Heart right ventricle (tissue), 16 donors: ENCODE measurements at places on chromosomes 5 and 9. TPM values are rescaled to one million over a fixed set of nuclear protein-coding genes. Genes with fewer than 3 reads are reported as not detected.

CCL27 gene
- polyA plus RNA-seq: 0.45 TPM

FGD3 gene
- polyA plus RNA-seq: 2.3 TPM

GRCh38 chr9:114177423-114178064 lies 22.2 kb downstream of the COL27A1 start:
- DNase-seq: no peak

- no peak for DNase-seq
These were observed 476.8 kb upstream of the CYLC2 start for GRCh38 chr9:102518324-102518723.

GRCh38 chr5:155290937-155291336 lies 277.4 kb downstream of the KIF4B start:
- no peak for DNase-seq

DNA sequence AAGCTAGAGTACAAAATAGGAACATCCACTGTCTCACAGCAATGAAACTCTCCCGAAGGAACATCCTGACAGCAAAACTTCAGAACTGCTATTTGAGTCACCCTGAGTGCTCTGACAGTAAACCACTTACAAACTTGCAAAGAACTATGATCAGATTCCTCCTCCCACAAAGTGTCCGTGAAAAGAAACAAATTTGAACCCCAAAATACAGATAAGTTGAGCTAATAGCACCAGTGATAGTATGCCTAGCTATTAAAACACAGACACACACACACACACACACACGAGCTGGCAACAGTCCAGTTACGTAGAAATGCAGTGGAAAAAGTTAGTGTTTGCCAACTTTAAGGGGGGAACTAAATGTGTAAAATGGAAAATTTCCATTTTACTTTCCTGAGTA lies 3.1 kb upstream of the GLIS3 start:
- no peak for DNase-seq
